ENCODE measurements at places on chromosomes 1 and 21.

DNA sequence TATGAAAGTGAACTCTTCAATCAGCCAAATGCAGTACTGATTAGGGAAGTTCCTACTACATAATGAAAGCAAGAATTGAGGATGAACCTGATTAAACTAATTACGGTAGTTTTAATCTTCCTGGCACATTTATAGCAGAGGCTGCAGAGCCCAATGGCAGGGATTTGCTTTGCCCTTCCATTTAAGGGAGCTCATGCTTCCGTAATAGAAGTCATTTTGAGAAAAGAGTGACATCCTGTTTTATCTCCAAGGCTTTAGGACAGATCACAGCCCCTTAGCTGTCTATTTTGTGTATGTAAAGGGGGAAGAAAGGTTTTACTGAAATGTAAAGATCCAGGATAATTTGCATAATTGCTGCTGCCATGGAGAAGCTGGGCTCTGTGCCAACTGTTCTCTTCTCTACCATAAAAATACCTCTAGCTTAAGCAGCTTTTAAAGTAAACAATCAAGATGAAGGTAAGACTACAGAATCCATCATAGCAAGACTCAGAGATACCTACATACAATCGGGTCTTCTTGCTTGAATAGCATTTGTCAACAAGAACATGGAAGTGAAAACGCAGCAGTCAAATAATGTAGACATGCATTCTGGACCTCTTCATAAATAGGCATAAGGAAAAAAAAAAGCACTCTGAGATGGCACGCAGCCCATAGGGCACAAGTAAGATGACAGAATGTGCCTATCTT, 62.5 kb downstream of the ASH1L start:
- DNase-seq, result no peak

DNA sequence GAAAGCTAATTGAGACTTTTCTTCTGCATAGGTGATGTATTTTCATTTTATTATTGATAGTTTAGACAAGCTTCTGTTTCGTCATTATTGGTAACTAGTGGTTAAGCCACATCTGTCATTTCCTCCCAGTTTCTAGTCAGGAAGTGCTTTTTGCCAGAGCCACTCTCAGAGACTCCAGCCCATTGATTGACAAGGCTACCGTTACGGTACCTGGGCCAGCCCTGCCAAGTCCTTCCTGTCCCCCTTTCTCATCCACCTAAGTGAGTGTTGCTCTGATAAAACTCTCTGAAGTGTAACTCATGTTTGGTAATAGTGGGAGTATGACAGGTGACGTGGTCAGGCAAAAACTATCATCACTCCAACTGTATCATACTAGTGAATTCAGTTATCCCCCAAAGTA, 29.6 kb upstream of the AGL start:
- no peak for DNase-seq

- DNase-seq, result no peak
These were observed 103.0 kb downstream of the SSBP3 start for GRCh38 chr1:54302951-54303843.

DNA sequence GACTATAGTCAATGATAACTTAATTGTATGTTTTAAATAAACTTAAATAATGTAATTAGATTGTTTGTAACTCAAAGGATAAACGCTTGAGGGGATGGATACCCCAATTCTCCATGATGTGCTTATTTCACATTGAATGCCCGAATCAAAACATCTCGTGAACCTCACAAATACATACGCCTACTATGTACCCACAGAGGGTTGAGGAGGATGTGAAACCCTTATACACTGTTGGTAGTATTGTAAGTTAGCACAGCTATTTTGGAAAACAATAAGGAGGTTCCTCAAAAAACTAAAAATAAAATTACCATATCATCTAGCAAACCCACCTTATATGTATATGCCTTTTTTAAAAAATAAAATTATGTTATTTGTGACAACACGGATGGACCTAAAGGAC, 198.6 kb downstream of the MRPL39 start:
- DNase-seq, result no peak

GRCh38 chr1:103107741-103108375, 464 bp downstream of the COL11A1 start:
- DNase-seq, result no peak

- DNase-seq, result no peak
These were observed 14.7 kb downstream of the C1orf116 start for GRCh38 chr1:207017615-207018559.

- DNase-seq, result no peak
These were observed 26.7 kb upstream of the SLAMF9 start for GRCh38 chr1:159980786-159981185.

GRCh38 chr1:116380499-116381242, 7.6 kb downstream of the ATP1A1 start:
- no peak for DNase-seq

DNA sequence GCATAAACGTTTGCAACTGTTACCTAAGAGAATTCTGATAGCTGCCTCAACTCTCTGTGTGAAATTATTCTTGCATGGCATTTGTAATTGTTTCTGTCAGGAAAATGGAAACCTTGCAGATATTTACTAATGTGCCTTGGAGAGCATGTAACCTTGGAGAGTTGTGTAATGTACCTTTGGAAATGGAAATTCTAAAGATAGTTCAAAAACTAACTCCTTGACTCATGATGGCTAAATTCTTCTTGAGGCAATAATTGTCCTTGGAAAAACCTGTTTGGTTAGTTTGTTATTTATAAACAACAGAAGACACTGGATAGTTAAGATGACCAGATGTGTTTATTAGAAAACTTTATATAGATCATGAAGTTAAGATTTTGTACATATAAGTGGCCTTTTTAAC, 1033.8 kb downstream of the PLA2G4A start:
- no peak for DNase-seq

GRCh38 chr1:156226116-156226538, 13.3 kb downstream of the PMF1 start:
- DNase-seq, result no peak

DNA sequence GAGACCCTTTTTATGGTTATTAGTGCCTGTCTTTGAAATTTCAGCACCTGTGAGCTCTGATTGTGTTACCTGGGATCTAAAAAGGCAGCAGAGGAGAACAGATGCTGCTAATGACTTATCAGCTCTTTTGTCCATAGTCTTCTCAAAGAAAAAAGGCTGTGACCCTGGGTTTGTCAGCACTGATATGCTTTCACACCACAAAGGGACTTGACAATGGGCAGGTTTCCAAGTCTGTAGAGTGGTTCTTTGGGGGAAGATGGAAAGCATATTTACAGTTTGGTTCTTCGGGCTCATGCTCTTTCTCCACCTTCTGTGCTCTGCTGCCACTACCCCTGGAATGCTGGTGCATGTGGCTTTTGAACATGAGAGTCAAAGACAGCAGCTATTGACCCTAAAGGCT, 32.0 kb downstream of the DNAJC6 start:
- DNase-seq, result no peak

DNA sequence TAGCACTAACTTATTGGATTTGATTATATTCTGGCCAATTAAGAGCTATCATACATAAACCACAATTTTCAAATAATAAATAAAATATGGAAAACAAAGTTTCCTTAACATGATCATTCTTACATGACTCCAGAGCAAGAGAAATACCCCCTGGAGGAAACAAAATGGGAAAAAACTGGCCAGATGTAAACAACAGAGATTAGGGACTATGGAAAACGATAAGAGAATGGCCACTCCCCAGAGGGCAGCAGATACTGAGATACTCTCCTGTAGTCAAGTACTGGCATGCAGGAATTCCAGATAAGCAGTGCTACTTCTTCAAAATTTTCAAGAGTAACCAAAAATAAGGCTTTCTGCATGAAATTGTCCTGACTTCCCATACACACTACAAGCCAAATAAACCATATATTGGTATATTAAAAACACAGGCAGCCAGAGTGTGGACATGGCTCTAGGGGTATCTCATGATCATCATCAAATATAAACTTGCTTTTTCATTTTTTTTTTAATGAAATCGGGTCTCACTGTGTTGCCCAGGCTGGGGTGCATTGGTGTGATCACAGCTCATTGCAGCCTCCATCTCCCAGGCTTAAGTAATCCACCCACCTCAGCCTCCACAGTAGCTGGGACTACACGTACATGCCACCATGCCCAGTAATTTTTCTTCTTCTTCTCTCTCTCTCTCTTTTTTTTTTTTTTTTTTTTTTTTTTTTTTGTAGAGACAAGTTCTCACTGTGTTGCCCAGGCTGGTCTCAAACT, 118.5 kb downstream of the EIF4G3 start:
- no peak for DNase-seq

- DNase-seq, result no peak
These were observed 29.8 kb downstream of the DBT start for GRCh38 chr1:100219883-100220282.

GRCh38 chr21:35044770-35045541, 4.1 kb downstream of the RUNX1 start:
- DNase-seq, result no peak

DNA sequence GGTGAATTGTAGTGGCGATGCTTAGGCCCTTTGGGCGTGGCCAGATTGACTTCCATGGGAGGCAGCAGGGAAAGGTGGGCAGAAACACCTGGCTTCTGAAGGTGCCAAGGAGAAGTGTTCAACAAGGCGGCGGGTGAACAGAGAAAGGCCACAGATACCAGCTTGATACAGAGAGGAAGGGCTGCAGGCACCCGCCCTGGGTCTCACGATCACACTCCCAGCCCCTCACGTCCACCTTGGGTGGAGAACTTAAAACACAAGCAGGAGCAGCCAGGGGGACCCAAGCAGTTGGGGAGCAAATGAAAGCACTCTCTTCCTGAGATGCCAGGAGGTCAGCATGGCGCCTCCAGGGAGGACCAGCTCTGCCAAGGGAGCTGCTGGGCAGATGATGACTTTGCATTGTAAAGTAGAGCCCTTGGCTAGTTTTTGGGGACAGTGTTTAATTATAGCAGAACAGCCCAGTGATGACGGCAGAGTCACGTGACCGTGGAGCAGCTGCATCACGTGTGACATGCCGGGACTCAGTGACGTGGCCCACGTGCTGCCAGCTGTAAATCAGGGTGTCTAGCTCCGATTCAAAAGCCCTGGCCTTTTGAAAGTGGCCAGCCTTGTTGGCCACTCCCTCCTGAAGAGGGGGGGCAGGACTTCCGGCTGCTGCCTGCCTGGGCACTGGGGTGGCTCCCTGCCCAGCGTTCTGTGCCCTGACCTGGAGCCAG, 19.0 kb downstream of the SLC37A1 start:
- DNase-seq, result no peak

DNA sequence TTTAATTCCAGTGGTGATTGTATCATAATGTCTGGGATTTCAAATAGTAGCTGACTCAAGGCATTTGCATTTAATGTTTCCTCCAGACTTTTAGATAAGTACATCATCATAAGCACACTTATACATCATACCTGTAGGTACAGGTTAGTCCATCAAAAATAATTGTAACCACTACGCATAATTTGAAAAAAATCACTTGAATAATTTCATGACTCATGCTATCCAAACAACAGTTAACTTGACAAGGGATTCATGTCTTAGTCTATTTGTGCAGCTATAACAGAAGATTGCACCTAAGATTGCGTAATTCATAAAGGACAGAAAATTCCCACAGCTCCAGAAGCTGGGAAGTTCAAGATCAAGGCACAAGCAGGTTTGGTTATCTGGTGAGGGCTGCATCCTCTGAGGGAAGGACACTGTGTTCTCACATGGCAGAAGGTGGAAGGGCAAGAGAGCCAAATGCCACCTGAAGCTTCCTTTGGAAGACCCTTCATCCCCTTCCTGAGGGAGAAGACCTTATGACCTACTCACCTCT, 801.7 kb upstream of the BRINP3 start:
- no peak for DNase-seq

- DNase-seq, result no peak
These were observed 54.7 kb downstream of the NDUFS5 start for GRCh38 chr1:39080831-39081270.

DNA sequence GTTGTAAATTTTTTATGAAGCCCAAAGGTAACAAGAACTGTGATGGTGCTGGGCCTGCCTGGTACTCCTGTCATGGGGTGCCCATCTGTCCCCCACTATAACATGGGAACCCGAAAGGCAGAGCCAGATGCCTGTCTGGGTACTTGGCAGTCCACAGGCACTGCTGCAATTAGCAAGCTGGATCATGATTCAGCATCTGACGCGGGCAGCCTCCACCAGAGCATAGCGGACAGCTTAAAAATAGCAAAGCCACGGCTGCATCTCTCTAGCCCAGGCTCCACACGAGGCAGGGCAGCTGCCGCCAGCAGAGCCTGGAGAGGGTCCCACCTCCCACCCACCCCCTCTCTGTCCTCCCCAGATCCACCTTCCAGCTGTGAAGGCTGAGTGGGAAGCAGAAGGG, 22.9 kb downstream of the SUSD4 start:
- no peak for DNase-seq

DNA sequence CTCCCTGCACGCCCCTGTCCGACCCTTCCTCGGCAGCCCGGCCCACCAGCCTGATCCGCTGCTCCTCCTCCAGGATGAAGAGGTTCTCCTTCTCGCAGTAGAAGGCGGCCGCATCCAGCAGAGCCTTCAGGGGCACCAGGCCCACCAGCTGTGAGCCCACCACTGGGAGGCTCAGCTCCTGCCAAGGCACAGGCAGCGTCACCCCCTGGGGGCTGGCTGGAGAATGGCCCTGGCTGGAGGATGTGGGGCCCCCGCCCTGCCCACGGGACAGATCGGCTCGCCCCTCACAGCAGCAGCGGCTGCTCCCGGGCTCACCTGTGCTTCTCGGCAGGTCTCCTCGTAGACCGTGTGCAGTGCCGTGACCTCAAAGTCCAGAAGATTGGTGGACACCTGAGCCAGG, 5.3 kb downstream of the FTCD start:
- DNase-seq, result no peak

GRCh38 chr1:201537028-201537427, 1.9 kb upstream of the NAV1 start:
- DNase-seq, result no peak

- DNase-seq, result no peak
These were observed 363.6 kb upstream of the CAMK1G start for GRCh38 chr1:209219791-209220524.

GRCh38 chr1:52216907-52217458, 75.1 kb downstream of the ZFYVE9 start:
- no peak for DNase-seq

- no peak for DNase-seq
These were observed 3.8 kb upstream of the ATP6V1G3 start for GRCh38 chr1:198544265-198544664.

DNA sequence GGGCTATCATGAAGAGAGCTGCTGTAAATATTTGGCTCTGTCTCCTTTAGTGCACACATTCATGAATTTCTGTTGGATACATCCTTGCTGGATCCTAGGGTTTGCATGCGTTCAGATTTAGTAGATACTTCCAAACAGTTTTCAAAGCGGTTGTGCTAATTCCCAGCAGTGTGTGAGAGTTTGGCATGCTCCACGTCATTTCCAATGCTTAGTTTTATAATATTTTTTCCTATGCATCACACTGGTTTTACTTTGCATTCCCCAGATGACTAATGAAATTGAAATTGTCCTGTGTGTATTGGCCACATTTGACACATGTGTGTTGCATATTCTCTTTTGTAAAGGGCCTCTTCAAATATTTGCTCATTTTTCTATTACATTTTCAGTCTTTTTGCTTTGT, 18.5 kb upstream of the AADACL3 start:
- no peak for DNase-seq
